GM20000 (cell line): ENCODE measurements at places on chromosomes 4 and X.
A peak's percentile ranks its signal among the peaks of the same experiment; 100 is the strongest.

DNA sequence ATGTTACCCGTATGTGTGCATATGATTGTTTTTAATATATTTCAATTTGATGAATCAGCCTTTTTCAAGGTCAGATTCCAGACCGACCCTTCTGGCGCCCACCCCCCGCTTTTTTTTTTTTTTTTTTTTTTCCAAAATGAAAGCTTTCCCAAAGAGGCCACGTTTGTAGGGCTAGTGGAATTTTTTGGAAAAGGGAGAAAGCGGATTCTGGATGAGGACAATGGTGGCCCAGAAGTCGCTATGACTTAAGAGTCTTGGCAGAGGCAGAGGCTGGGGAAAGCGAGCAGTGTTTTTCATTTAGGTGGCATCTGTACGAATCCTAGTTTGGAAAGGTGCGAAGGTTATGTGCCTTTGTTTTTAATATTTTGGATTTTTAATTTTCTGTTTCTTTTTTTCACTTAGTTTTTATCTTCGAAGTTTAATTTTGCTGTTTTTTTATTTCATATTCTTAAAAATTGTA lies 14.6 kb downstream of the NDUFB11 start:
- no peak for DNase-seq

DNA sequence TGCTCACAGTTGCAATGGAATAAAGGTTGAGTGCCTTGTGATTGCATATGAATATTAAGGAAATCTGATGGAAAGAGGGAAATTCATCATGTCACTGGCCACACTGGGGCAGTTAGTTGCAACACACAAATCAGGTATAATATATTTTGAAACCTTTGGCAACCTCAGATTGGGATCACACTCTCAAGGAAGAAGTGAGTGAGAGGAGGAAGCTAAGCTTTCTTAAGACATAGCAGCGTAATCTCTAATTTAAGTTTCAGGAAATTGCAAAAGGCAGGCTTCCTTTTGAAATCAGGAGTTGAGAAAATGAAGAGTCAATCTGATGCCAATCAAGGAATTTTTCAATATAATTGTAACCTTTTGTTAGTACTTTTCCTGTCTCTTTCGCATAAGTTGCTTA lies 12.3 kb upstream of the CLTRN start:
- DNase-seq: no peak

DNA sequence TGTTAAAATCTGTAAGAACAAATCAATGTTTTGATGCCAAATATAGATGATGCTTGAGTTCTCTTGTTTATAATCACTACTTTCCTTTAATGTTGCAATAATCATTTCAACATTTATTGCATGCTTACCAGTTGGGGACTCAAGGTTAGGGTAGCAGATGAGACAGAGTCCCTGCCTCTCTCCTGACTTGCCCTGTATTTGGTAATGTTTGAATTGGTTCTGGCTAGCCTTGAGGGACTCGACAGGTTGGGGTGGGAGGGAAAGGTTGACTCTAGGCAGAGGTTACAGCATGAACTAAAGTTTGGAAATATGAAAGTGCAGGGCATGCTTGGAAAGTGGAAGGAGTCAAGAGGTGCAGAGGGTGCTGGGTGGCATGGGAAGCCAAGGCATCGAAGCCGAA lies 2.0 kb downstream of the SEC24B start:
- no peak for DNase-seq

DNA sequence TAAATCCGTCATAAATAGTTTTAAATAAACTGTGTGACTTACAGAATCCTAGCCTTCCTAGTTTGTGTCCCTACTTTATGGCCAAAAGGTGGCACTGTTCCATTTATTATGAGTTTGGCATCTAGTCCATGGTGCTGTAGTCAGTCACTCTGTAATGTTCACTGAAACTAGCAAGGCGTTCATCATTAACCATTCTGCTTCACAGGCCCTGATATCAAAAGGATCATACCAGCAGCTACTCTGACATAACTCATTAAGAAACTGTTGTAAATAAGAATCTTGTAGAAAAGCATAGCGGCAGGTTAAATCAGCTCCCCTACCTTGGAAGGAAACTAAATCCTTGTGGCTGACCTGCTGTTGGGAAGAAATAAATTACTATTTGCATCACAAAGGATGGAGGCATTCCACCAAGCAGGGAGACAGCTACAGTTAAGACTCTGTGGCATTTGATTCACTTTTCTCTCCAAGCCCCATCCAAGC lies 919.6 kb upstream of the DIAPH2 start:
- DNase-seq: peak; percentile 1

GRCh38 chr4:56630876-56631666 lies 50.0 kb downstream of the HOPX start:
- no peak for DNase-seq

DNA sequence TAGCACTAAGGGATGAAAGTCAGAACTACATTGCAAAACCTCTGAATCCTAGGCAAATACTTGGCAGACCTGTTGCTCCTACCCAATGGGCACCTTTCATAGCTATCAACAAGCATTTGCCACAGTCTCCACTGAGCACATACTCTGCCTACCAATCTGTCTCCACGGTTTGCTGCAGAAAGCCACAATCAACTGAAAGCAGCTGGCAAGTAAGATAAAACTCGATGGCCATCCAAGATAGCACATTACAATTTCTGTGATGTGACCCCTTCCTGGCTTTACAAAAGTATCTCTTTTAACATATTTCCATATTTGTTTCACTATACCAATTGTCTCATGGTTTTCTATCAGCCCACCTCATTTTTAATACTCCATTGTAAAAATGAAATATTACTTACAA lies 1060.5 kb upstream of the INTU start:
- DNase-seq: no peak

DNA sequence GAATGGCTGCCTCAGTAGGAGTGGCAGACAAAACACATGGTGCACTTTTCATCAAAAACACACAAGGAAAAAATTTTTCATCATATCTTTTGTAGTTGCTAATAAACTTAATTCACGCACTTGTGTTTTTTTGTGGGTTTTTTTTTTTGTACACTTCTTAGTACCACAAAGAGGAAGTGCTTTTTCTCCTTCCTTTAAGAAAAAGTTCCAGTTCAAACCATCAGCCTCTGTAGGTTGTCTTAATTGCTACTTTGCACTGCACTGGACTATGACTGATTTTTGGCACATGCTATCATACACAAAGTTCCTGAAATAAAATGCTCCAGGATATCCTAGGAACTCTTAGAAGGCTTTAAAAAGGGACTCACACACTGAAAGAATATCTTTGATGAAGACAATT lies at the start of gene PHEX:
Gene PHEX (plus strand): TSS at position 242 of the 400 bp plus-strand sequence. CDS start 681 bp downstream, outside the sequence.
- DNase-seq: no peak

DNA sequence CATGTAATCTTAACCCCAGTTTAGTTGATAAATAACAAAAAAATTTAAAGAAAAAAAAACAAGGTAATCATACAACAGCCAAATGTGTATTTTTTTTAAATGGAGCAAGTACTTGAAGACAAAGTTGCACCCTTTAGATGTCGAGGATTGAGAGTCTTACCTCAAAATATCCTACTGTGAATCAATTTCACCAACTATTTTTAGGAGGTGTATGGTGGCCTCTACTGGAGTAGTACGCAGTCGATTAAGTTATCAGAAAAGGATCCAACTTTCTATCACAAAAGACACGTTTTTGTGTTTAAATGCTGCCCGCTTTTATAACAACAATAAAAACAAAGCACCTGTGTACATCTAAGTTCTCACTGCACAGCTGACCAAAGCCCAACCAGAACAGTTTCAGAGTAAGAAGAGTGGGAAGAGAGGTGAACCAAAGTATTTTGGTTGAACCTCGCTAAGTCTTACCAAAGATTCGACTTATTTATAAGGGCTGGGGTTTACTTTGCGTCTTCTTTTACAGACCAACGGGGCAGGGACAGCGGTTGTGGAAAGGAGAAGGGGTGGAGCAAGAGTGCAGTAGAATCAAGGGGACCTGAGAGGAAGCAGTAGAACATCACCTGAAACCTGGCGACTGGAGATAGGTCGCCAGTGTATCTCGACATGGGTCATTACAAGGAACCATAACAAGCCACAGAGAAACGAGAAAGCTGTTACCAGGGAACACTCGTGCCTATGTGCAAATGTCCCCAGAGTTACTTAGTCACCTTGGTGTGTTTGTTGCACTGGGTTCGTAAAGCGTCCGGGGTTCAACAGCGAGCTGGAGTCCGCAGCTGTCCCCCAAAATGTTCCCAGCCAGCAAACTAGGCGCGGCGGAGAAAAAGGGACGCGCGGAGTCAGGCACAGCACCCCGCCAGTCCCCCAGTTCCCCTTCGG lies 1.1 kb downstream of the RPS6KA6 start:
- no peak for DNase-seq

DNA sequence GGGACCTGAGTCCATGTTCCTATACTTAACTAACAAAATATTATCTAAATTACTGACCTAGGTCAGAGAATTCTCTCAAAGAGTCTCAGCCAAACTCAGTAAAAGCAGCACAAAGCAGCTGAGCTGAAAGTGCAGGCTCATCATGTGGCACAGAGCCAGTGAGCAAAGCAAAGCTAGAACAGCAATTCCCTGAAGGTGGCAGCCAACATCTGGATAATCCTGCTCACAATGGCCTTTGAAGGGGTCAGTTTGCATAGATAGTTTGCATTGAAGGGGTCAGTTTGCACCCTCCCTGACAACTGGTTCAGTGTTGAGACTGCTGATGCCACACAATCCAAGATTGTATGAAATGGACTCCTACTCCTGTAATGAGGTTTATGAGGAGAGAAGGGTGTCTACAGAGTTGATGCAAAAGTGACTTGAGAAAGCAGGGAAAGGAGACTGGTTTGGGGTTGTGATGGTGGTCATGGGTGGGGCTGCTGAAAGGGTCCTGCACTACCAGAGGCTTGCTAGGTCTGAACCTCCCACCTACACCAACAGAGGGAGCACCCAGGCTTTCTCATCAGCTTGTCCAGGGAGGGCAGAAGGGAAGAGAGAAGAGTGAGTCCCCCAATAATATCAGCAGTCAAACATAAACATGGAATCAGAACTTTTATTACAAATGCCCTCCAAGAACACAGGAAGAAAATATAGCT lies 39.7 kb downstream of the TRIM61 start:
- peak; percentile 19 for DNase-seq
